ENCODE measurements at places on chromosomes 4 and X.

- no peak for DNase-seq
Measured at GRCh38 chr4:146291313-146291712, 77.0 kb downstream of the REELD1 start.

GRCh38 chrX:40496728-40497127 lies 84.0 kb upstream of the ATP6AP2 start:
- no peak for DNase-seq

GRCh38 chrX:155632431-155633100 lies 19.8 kb upstream of the TMLHE start:
- no peak for DNase-seq

DNA sequence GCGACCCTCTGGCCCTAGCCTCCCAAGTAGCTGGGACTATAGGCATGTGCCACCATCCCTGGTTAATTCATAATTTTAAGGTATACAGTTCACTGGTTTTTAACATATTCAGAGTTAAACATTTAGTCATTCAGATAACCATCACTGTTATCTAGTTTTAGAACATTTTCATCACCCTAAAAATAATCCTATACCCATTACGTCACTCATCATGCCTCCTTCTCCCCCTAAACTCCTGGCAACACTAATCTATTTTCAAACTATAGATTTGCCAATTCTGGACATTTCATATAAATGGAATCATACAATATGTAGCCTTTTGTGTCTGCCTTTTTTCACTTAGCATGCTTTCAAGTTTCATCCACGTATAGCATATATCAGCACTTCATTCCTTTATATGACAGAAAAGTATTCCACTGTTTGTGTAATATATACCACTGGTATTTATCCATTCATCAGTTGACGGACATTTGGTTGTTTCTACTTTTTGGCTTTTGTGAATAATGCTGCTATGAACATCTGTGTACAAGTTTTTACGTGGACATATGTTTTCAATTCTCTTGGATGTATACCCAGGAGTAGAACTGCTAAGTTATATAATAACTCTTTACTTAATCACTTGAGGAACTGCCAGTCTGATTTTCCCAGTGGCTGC lies 32.0 kb upstream of the RPS3A start:
- no peak for DNase-seq

DNA sequence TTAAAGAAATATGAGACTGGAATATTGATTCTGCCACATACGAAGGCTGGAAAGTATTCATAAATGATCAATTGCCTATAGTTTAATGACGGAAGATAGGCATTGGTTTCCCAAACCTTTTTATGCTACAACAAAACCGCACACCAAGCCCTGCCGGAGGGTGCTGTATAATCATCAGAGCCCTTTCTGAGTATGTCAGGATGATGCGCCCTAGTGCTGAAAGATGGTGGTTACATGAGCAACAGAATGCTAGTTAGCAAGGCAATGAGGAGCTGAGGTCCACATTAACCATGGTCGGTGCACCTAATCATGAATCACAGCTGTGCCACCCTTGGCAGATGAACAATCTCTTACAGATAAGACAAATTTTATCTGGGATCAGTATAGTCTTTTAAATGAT lies 491.1 kb downstream of the PACRGL start:
- DNase-seq, result no peak

DNA sequence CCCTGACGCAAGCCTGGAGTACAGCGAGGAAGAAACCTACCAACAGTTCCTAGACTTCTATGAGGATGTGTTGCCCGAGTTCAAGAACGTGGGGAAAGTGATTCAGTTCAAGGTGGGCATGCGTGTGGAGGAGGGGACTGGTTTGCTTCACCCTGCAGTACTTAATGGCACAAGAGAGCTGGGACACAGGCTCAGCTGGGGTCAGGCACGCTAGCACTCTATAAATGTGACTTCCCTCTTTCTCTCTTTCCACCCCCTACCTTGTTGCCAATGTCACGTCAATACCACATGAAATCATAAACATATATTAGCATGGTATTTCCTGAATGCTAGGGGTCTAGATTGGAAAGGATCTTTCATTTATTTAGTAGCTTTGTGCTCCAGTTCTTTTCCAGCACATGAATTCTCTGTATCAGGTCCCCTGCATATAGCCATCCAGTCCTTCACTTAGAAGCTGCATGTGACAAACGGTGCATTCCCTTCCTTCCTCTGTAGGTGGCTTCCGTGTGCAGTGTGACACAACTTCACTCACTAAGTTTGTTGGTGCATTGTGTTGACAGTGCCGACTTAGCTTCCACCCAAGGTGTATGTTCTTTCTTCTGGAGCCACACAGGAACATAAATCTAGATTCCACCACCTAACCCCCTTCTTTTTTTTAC lies 25.6 kb downstream of the ZRSR2 start:
- no peak for DNase-seq

- DNase-seq, result no peak
Measured at GRCh38 chr4:156512622-156513021, 459.0 kb downstream of the PDGFC start.

- DNase-seq, result peak; percentile 9
Measured at GRCh38 chr4:184825141-184825895, 450 bp downstream of the ACSL1 start.

- DNase-seq, result no peak
Measured at GRCh38 chr4:146762016-146762415, 123.3 kb downstream of the POU4F2 start.

DNA sequence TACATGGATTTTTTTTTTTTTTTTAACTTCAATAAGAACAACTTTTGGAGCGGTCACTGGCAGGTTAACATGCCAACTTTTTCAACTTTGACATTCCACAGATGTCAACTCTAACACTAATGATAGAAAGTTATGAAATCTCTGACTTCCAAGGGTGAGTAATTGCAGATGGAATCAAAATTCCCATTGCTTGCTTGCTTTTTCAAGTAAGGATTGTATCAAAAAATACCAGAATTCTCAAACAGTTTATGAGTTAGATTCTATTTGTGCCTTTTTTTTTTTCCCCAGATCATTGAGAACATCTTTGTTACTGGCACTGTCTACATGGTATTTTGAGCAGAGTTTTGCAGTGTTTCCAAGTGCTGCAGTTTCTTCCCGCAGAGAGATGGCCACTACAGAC lies 50.3 kb upstream of the OTUD4 start:
- DNase-seq, result no peak

- no peak for DNase-seq
Measured at GRCh38 chrX:125505207-125505606, 185.5 kb downstream of the TEX13C start.
